ENCODE measurements at places on chromosomes 12 and 14.

DNA sequence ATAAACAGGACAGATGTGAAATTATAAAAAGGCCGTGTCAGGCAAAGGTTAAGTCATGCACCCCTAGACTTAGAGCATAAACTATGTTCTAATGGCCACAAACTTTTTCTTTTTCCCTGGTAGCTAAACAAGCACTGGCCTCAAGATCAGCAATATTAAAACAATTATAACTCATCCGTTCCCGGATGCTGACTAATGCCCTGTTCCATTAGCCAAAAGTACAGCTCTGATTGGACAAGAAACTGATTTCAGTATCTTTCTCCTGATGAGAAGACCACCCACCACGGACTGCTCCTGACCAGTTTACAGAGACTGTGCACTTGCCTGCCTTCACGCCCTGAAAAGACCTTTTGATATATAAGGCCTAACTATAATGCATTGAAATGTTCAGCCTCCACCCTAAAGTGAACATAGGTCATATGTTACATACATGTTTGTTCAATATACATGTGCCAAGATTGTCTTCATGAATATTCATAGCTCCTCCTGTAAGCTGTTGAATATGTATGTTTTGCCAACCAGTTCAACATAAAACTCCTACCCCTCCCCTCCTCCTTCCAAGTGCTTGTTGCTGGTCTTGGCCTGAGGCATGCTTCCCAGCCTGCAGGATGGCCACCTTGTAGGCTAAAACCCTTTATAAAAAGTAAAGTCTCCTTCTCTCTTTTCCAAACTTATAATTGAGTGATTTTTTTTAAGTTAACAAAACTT is 162.0 kb downstream of the IPO8 start:
- no peak for DNase-seq

GRCh38 chr12:98106031-98106683 is 409.2 kb upstream of the TMPO start:
- no peak for DNase-seq

- no peak for DNase-seq
Observed at GRCh38 chr12:25730489-25731349, 177.6 kb upstream of the LMNTD1 start.

- DNase-seq: no peak
Observed at GRCh38 chr12:27548301-27549199, 24.5 kb downstream of the PPFIBP1 start.

- no peak for DNase-seq
Observed at GRCh38 chr12:68980476-68981212, 47.7 kb upstream of the CPM start.

- DNase-seq: peak; percentile 75
Observed at GRCh38 chr12:42798811-42799438, 209.4 kb upstream of the PRICKLE1 start.

DNA sequence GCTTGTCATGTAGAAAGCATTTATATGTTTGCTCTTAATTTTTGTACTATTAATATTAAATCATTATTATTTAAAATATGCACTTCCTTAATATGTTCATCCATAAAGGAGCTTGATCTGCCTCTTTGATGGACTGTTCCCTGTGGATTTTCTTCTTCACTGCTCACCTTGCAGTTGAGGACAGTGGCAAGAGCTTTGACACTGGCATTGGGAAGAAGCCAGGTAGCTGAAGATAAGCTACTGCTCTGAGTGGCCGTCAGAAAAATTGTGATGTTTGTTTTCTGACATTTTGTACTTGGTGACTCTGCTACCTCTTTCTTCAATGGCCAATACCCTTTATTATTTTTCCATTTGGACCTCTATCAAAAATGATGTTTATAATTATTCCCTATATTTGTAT is 349.4 kb upstream of the NOVA1 start:
- DNase-seq: no peak

GRCh38 chr14:58414845-58415244 is 12.5 kb downstream of the TIMM9 start:
- no peak for DNase-seq

DNA sequence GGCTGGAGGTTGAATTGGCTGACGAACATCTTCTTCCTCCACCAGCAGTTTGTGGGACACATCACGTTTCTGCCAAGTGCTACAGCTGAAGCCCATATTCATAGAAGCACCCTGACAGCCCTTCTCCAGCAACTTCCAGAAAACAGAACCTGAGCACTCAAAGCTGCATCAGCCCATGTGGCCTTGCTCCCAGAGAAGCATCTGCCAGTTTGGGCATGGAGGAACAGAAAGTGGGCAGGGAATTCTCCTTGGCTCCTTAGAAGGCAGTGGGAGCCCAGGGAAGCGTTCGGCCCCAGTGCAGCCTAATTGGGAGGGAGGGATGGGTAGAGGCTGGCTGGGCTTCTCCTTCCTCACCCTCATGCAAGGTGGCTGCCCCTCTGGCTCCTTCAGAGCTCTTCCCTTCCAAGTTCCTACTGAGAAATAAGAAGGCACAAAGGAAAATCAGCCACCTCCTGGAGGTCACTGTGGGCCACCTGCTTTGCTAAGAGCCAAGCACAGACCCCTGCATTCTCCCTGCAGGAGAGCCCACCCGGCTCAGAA is 4.1 kb upstream of the NGB start:
- DNase-seq: no peak

GRCh38 chr12:5817246-5817645 is 127.8 kb downstream of the ANO2 start:
- DNase-seq: peak; percentile 68

DNA sequence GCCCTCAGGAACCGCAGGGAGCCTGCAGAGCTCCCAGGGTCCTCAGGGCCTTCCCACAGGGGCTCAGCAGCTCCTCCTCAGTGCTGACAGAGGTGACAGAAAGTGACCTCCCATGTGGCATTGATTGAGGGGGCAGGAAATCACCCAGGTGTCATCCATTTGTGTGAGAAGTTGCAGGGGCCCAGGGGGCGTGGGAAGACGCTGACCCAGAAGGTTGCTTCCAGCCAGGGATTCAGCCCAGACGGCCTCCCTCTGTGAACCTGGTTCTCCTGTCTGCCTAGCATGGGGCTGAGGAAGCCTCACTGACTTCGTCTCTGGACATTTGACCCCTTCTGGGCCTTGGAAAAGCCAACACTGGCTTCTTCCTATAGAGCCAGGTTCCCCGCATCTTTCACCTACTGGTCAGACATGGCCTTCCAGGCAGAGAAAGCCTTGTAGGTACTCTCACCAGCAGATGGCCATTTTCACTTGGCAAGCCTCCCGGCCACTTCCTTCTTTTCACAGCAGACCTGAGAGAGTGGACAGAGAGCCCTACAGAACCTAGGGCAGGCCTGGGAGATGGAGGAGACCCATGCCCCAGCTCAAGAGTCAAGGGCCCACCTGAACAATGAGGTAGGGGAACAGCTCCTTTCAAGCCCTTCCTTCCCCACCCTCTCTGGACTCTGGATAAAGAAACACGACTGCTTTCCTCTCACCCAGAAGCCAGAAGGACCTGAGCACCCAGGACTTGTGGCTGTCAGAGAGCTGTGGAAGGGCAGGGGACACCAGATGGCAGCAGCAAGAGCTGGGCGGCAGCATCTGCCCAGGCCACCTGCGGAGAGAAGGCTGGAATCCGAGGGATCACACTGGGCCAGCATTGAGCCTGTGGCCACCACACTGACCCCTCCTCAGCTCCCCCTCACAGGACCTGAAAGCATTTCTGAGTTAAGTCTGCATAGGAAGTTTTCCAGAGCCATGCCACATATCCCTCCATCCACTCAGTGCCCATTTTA is 377.8 kb downstream of the DPF3 start:
- DNase-seq: no peak

DNA sequence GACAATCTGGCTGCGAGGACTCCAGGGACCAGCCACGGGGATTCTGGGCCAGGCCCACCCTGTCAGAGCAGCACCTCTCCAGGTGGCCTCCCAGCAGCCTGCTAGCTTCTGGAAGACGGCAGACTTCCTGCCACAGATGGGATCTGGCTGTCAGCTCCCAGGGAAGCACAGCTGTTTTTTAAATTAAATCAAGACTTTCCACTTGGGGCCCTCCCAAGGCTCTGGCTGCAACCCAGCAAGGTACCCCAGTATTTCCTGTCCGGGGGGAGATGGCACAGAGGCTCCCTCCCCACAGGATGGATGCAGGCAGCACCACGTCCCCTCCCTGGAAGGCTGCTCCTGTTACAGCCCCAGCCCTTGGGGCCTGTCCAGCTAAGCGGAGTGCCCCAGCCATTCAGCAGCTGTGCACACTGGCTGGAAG is 56.9 kb downstream of the ACTN1 start:
- DNase-seq: no peak

DNA sequence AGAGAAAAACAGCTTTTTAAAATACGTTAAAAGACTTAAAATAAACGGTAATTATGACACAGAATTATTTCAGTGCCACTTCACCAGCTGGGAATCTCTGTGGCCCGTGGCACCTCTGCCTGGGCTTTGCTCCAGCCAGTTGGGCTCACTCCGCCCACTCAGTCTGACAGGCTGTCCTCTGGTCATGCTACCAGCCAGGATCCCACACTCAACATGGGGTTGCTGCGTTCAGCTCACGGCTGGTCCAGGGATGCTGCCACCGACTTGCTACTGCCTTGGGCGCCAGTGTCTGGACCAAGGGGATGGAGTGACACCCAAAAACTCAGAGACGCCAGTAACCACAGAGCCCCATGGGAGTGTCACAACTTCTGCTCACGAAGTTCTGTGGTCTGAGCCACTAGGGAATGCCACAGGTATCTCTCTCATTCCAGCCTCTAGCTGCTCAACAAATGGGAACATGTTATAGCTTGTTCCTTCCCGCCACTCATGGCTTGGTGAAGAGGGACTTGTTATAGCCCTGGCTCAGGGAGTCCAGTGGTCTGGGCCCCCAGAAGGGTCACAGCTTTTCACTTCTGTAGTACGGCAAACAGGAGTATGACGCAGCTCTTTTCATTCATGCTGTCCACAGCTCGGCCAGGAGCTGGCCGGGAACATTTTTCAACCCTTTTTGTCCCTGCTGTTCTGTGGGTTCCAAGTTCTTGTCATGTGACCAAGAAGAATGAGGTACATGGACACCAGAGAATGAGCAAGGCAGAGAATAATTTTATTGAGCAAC is 23.4 kb upstream of the ATXN7L3B start:
- no peak for DNase-seq

DNA sequence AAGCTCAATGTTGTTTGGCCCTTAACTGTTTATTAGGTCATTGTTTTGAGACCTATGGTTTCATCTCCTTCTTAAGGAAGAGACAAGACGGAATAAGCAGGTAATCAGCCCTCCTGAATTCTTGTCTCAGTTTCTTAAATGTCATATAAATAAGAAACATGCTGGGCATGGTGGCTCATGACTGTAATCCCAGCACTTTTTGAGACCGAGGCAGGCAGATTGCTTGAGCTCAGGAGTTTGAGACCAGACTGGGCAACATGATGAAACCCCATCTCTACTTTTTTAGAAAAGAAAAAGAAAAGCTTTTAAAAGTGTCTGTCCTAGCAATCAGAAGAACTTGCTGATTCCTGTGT is 5.1 kb downstream of the MTRFR start:
- DNase-seq: no peak

- DNase-seq: no peak
Observed at GRCh38 chr12:87660987-87661774, 368.0 kb downstream of the C12orf50 start.

GRCh38 chr14:78785265-78785664 is 615.1 kb downstream of the NRXN3 start:
- DNase-seq: no peak

DNA sequence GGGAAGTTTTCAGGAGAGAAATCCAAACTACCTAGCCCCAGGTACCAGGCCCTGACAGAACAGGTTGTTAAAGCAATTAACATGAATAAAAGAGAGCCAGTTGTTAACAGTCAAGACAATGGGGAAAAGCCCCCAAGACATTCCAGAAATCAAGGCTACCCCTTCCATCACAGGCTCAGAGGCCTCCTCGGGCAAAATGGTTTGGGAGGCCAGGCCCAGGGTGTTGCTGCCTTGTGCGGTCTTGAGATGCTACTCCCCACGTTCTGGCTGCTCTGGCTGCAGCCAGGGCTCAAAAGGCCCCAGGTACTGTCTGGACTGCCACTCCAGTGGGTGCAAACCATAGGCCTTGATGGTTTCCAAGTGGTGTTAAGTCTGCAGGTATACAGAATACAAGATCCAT is 7.0 kb downstream of the CRY1 start:
- no peak for DNase-seq

DNA sequence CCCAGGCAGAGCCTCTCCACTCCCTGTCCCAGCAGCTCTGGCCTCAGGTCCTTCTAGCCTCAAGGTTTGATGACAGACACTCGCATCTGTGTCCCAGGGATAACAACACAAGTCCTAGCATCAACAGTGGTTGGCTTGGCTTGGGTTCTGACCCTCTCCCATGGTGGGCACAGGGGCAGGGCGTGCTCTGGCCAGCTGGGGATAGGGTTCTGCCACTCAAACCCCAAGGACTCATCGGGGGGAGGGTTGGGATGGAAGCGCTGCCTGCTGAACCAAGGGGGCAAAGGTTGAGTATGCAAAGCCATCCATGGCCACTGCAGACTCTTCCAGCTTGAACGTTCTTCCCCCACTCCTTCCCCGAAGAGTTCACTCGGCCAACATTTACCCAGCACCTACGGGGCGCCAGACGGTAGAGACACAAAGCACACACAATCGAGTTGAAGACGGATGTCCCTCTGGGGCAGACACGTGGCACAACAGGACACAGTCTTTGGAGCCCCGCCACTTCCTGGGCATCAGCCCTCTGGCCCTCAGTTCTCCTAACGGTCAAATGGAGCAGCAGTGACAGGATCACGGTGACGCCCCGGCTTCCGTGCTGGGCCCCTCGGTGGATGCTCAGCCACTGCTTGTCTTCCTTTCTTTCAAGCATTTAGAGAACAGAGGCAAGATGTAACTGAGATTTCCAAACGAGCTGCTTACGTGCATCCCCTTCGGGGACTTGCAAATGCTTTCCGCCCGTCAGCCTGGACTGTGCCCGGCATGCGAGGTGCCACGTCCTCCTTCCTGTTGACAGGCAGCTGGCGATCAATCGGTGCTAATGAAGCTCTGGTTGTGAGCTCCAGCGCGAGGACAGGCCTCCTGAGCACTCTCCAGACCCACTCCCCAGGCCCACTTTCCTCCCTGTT is 42.6 kb downstream of the DLK1 start:
- DNase-seq: no peak

GRCh38 chr12:48765753-48766162 is 23.1 kb downstream of the ADCY6 start:
- peak; percentile 32 for DNase-seq

DNA sequence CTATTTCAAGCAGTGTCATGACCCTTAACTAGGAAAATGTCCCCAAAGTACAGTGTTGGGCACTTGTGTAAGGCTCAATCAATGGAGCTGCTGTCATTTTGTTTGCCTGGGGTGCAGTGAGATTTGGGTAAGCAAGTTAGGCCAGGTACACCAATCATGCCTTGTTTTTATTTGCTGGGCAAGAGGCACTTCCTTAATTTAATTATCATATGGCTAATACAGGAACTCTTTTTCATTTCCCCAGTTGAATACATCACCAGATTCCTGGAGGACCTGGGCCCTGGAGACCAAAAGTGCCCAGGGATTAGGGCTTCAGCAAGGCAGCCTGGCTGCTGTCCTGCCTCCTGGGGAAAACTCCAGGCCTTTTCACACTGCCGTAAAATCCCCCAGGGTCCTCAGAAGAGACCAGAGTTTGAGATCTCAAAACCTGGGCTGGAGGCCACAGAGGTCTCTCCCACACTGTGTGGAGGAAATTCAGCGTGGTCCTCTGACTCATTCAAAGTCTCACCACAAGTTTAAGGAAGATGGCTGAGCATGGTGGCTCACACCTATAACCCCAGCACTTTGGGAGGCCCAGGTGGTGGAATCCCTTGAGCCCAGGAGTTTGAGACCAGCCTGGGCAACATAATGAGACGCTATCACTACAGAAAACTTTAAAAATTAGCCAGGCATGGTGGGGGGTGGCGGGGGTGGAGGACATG is 28.4 kb upstream of the FOXN3 start:
- no peak for DNase-seq

GRCh38 chr12:72444125-72444524 is 172.0 kb downstream of the TRHDE start:
- DNase-seq: no peak
